ENCODE measurements at places on chromosomes 13 and 19. TPM values are rescaled to one million over a fixed set of nuclear protein-coding genes. Genes with fewer than 3 reads are reported as not detected.
A peak's percentile ranks its signal among the peaks of the same experiment; 100 is the strongest.

DNA sequence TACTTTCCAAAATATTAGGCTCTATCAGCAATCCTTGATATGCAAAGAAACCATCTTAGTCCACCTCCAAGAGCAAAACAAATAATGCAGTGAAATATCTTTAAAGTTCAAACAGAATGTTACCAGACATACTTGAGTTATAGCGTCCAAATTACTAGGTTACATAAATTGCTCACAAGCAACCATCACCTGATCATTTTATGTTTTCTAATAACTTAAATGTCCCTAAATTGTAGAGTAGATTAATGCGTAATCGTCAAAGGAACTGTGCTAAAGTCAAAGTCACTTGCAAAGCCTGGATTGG, 350.6 kb upstream of the ARGLU1 start:
- peak; percentile 45 for DNase-seq

DNA sequence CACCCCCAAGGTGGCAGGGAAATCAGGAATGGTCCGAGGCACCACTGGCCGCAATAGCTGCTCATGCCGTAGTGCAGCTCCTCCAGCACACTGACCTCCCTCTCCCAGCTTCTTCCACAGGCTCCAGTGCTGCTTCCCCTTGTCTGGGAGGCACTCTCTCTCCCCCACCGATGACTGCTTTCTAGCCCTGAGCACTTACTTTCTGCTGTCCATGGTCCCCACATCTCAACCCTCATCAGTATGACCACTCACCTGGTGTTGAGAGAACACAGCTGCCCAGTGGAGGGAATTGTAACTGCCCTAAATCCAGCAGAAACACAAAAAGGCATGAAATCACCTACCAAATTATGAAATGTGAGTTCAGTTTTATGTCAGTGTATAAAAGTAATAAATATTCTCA, 28.9 kb upstream of the TPP2 start:
- DNase-seq = no peak

The ZNF554 gene
- 3.1 TPM for total RNA-seq

The URAD gene
- not detected for total RNA-seq

- DNase-seq = no peak
Measured at GRCh38 chr13:70098669-70099068, 9.0 kb upstream of the ATXN8OS start.

The SIGLEC7 gene
- not detected for total RNA-seq

GRCh38 chr13:106534639-106535551, 567 bp downstream of the EFNB2 start:
- peak; percentile 41 for DNase-seq

DNA sequence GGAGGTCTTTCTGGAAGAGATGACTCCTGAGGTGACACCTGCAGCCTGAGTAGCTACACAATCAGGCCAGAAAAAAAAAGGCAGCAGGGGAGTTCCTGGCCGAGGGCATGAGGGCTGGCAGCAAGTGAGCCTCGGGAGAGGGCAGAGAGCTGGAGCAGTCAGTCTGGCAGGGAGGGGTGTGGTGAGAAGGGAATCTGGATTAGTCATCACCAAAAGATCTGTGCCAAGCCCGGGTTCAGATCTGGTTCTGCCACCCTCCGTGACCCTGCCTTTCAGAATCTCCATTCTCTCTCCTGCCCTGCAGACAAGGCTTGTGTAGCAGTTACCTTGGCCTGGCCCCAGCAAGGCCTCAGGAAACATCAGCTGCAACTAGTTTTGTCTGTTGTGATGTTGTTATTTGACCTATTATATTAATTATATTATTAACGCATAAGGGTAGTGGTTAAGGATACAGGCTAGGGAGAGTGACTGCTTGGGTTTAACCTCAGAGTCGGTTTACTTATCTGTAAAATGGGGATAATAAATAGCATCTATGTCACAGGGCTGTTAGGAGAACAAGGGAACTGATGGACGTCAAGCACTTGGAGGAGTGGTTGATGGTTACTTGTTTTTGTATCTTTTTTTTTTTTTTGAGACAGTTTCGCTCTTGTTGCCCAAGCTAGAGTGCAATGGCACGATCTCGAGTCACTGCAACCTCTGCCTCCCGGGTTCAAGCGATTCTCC, 2.7 kb upstream of the CAPNS1 start:
- peak; percentile 59 for DNase-seq

- peak; percentile 19 for DNase-seq
Measured at GRCh38 chr13:51357928-51358595, 18.6 kb downstream of the SERPINE3 start.

The RFPL4A gene
- total RNA-seq = 0.14 TPM

GRCh38 chr13:49407068-49407467, 36.8 kb downstream of the CAB39L start:
- DNase-seq = no peak

The KLK15 gene
- not detected for total RNA-seq

The CYP4F11 gene
- total RNA-seq = not detected

DNA sequence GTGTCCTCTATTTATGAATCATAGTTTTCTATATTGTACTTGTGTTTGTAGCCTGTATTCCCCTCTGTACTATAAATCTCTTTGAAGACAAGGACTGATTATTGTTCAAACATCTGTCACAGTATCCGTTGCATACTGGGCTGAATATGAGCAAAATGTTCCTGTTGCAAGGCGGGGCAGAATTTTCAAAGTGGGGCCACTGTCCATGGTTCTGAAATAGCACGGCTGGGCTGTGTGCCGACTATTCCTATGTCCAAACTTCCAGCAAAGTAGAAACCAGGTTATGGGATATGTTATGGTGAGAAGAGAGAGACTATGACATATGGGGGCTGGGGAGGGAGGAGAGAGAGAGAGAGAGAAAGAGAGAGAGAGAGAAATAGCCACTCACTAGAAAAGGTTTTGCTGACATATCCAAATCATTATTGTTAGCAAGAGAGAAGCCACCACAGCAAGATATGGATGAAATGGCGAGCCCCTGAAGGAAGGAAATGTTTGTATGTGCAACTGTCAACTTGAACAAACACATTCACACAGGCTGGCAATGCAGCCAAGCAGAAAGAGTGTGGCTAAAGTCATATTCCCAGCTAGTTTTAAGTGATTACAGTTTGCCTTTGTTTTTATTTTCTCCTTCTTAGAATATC, 107.0 kb upstream of the GPR12 start:
- peak; percentile 52 for DNase-seq

The ZNF677 gene
- total RNA-seq = 15.8 TPM

- DNase-seq = no peak
Measured at GRCh38 chr13:67069117-67069767, 160.9 kb downstream of the PCDH9 start.

GRCh38 chr19:47609906-47610894, 1.3 kb downstream of the BICRA start:
- peak; percentile 51 for DNase-seq

The REEP6 gene
- 1.0 TPM for total RNA-seq

- peak; percentile 54 for DNase-seq
Measured at GRCh38 chr19:4976401-4977298, 7.7 kb downstream of the KDM4B start.

GRCh38 chr13:23579896-23580683, 9.9 kb downstream of the TNFRSF19 start:
- peak; percentile 12 for DNase-seq

DNA sequence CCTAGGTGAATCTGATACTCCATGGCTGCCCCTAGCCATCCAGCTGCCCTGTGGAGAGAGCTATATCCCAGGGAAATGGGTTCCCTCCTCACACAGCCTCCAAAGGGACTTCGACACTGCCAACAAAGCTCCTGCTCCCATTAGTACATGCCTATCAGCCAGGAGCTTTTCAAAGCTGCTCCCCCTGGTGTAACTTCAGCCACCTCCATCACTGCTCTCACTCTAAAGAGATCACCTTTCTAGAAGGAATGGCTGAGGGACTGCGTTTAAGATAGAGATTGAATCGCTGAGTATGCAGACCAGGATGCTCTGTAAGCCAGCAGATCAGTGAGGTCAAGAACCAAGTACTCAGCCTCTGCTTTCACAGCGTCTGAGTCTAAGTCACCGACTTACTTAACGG, 213.7 kb downstream of the NALCN start:
- no peak for DNase-seq

GRCh38 chr13:70792121-70792520, 683.9 kb upstream of the KLHL1 start:
- no peak for DNase-seq

The LPAR2 gene
- 1.0 TPM for total RNA-seq

The LENG1 gene
- 7.8 TPM for total RNA-seq

The ADAT3 gene
- total RNA-seq = 6.2 TPM

GRCh38 chr13:75787249-75787928, 151.3 kb downstream of the LMO7 start:
- DNase-seq = no peak

The MBD3L3 gene
- total RNA-seq = not detected

GRCh38 chr13:95296326-95296925, 4.8 kb downstream of the ABCC4 start:
- DNase-seq = peak; percentile 76

- no peak for DNase-seq
Measured at GRCh38 chr13:103961129-103961528, 894.9 kb upstream of the SLC10A2 start.

The GNG7 gene
- 1.0 TPM for total RNA-seq

The TTC9B gene
- not detected for total RNA-seq

GRCh38 chr19:34963573-34964406, at the start of gene ZNF792:
ZNF792 (minus strand) TSS chr19:34964229; CDS start chr19:34963662, 567 bp downstream.
- peak; percentile 83 for DNase-seq

DNA sequence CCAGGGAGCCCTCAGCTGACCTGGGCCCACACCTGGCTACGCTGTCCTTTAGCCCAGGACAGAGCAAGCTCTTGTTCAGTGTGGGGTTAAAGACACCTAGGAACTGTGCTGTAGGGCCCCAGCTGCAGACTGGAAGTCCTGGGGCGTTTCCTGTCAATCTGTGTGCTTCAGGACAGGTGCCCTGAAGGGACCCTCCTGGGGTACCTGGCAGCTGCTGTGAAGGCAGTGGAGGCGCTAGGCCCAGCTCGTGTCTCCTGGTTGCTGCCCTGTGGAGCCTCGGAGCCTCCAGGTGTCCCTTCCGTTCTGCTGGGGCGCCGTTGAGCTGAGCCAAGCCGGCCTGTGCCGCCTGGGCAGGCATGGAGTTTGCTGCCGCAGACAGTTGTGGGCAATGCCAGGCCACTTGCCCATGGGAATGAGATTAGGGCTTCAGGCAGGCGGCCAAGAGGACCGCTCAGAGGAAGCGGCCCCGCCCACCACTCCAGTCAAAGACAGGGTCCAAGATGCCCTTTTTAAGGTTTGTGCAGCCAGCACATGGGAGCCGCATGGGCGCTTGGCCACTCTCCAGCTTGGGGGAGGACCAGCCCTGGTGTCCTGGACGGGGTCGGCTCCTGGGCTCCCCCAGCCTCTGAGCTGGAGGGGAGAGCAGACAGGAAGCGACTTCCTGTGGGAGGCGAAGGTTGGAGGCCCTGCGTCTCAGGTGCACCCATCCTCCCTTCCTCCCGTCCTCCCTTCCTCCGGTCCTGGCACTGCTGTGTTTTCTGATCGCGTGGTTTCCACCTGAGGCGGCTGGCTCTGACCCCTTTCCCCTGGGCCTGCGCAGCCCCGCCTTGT, 4.0 kb downstream of the PTBP1 start:
- DNase-seq = peak; percentile 49

- DNase-seq = no peak
Measured at GRCh38 chr19:13817018-13817614, 21.9 kb downstream of the ZSWIM4 start.

- DNase-seq = no peak
Measured at GRCh38 chr13:85528491-85529217, 270.6 kb downstream of the SLITRK6 start.

GRCh38 chr19:32091241-32091640, 254.2 kb upstream of the ZNF507 start:
- no peak for DNase-seq
